ENCODE measurements at places on chromosomes 7 and 10. TPM values are rescaled to one million over a fixed set of nuclear protein-coding genes. Genes with fewer than 3 reads are reported as not detected.

DNA sequence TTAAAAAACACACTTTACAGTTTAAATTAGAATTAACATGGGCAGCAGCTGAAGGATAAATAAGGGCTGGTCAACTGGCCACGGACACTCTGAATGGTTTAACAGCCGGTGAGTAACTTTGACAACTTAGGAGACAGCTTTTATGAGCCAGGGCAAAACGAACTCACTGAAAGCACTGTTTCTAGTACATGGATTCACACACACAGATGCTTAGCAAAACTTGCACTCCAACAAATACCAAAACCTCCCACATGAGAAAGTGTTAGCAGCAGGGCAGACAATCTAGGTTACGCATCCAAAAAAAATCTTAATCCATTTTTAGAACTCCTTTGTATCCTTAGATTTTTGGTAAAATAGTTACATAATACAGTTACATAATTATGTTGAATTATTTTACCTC is 486.4 kb downstream of the PHTF2 start:
- ATAC-seq = no peak

- no peak for ATAC-seq
Measured at GRCh38 chr10:35471435-35471834, 133.7 kb upstream of the GJD4 start.

DNA sequence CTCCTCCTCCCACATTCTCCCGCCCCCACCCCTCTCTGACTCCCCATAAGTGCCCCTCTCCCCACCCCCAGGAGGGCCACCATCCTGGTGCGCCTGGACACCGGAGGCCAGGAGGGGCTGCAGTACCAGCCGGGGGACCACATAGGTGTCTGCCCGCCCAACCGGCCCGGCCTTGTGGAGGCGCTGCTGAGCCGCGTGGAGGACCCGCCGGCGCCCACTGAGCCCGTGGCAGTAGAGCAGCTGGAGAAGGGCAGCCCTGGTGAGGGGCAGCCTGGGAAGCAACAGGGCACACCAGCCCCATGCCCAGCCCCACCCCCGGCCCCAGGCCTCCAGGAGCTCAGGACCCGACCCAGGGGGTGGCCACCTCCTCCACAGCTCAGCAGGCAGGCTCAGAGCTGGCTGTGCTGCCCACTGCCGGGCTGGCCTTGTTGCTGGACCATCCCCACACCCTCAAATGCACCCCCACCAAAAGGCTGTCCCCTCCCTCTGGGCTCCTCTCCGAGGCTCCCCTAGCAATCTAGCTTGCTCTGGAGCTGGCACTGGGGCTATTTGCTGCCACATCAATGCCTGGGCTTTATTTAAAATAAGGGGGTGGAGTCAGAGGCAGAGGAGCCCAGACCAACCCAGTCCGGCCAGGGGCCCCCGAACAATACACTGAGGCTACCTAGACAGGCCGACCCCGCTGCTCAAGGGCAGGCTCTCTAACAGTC is 14.8 kb downstream of the ATG9B start:
- no peak for ATAC-seq

- ATAC-seq = no peak
Measured at GRCh38 chr10:73998623-73998928, 660 bp downstream of the VCL start.

DNA sequence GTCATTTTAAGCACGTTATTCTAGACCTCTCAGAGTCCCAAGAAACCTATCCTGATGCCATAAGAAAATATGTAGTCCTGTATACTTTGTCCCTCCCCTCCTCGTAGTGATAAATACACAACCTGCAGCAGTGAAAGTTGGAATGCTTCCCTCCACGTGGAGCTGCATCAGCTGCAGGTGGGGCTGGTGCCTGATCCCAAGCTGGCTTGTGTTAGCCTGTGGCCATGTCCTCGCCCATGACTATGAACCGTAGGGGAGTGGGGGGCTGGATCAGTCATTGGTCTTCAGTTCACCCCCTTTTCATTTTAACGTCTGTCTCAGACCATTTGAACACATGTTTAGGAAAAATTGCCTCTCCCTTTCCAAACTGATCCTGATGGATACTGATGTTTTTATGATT is 171.4 kb upstream of the HABP2 start:
- ATAC-seq = no peak

GRCh38 chr7:47211519-47211973 is 370.4 kb downstream of the TNS3 start:
- ATAC-seq = no peak

GRCh38 chr10:125707541-125708468 is 11.7 kb upstream of the EDRF1 start:
- ATAC-seq = no peak

DNA sequence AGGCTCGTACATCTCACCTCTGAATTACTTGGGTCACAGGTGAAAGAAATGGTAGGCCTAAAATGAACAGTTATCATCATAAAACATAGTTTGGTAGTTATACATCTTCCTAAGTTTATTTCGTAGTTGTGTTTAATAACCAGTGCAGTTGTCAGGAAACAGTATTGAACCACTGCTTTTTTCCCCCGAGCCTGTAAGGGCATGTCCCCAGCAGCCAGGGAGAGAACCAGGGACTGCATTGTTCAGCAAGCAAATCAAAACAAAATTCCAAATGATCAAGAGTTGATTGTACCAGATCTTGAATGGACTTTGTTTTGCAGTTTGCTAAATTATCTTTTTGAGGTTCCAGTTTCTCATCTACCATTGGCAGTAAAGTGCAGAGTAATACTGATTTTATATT is 2.4 kb downstream of the EIF4H start:
- no peak for ATAC-seq

- ATAC-seq = peak; percentile 100
Measured at GRCh38 chr10:118698421-118698820, 56.3 kb downstream of the CACUL1 start.

- ATAC-seq = peak; percentile 99
Measured at GRCh38 chr7:143345428-143345900, 17.0 kb downstream of the FAM131B start.

DNA sequence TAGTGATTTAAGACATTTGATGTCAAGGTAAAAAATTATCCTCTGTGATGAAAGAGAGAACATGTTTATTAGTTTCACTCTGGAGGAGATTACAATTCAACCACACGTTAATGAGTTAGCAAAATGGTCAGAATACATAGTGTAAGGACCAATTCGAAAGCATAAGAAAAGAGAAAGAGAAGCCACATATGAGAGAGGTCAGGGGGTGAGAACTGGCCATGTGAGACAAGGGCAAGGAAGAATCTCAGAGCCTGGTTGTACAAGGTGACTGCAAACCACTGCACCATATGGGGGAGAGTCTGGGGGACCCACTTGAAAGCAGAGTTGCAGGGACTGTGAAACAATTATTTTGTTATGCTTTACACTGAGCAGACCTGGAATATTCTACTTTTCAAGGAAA is 27.7 kb upstream of the BET1 start:
- ATAC-seq = no peak

DNA sequence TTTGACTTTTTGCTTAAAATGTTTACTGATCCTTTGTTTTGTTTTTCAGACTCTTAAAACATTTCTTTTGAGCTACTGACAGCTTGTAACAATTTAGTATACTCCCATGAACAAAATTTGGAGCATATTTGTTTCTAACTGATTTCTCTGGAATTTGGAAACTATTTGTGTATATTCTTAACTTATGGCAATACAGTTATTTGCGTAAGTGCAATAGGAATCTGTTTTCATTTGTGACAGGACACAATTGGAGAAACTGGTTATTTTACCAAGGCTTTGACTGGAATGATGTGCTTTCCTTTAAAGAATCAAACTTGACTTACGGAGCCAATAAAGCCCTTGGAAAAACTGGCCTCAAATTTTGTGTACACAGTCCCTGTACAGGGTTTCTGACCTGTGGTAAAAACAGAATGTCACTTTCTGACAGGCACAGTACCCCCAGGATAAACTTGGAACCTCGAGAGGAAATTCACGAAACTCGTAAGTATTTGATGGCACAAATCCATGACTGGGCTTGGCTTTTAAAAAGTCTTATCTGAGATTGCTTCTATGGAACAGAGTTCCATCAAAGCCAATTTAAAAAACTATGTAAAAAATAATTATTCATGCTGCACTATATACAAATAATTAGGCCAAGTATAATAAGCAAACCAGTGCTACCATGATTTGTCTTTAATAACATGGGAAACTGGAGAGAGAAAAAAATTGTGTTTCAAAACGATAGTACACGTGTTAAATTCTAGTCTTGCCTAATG is 70.4 kb downstream of the ST8SIA6 start:
- ATAC-seq = no peak

- ATAC-seq = no peak
Measured at GRCh38 chr10:117130346-117130745, 7.7 kb downstream of the VAX1 start.

The UPK3B gene
- total RNA-seq = 0.79 TPM

The ETV1 gene
- total RNA-seq = 1.4 TPM

The ABCB1 gene
- 14.7 TPM for total RNA-seq

The RPEL1 gene
- not detected for total RNA-seq

The CNPY1 gene
- not detected for total RNA-seq

The PLA2G12B gene
- not detected for total RNA-seq

The UCN3 gene
- total RNA-seq = not detected

The GRM3 gene
- not detected for total RNA-seq

Data from activated T-helper 17 cell treated with anti-CD3 and anti-CD28 coated beads, Interleukin-2, amount 50 U/mL, for 72 hours (primary cell).